ENCODE measurements at places on chromosomes 16 and 17.

- DNase-seq: no peak
These were observed 21.2 kb downstream of the CHMP6 start for GRCh38 chr17:81012574-81013447.

GRCh38 chr17:44230140-44230539 lies 10.7 kb upstream of the UBTF start:
- DNase-seq: no peak

DNA sequence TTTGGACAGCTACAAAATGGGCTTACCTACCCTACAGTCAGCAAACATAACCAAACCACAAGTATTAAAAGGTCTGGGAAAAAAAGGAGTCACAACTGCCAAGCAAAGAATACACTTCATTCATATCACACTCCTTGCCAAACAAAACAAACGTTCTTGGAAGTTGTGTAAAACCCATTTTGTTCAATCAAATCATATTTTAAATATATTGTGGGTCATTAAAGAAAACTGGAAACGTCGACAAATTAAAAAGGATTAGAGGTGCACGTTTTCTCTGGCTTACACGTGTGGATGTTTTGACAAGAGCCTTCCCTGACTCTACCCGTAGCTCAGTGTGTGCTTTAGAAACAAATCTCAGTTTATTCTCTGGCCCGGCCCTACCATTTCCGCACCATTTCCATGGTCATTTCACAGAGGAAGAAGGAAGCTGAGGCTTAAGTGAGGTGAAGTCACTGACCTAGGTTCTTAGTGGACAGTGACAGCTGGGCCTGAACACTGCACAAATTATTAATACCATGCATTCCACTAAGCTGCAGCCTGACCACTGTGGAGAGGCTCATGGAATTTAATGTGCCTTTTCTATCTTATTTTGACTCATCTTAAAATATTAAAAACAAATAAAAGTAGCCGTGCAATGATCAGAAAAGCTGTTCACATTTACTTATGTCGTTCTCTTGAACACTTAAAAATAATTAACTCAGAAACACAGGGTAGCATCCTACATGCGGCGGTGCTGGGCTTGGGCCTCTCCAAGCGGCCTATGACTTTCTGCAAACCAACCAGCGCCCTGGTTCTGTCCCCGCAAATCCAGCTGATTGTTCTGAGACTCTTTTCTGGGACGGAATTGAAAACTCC lies 968 bp downstream of the CEP112 start:
- DNase-seq: no peak

DNA sequence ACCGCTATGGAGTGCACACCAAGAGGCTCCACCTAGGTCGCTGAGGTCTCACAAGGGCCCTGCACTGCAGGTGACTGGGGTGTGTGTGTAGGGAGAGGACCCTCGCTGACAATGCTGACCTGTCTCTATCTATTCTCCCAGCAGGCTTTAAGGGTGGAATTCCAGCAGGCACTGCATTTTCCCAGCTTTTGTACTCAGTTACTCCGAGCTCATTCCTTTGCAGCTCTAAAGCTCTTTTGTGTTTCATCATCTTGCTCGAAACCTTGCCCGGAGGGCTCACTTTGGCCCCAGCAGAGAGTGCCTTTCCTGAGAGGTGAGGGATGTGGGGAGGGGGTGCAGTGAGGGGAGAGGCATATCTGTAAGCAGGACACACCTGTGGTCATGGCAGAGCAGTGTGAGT lies 39.3 kb downstream of the SMPD3 start:
- DNase-seq: no peak

DNA sequence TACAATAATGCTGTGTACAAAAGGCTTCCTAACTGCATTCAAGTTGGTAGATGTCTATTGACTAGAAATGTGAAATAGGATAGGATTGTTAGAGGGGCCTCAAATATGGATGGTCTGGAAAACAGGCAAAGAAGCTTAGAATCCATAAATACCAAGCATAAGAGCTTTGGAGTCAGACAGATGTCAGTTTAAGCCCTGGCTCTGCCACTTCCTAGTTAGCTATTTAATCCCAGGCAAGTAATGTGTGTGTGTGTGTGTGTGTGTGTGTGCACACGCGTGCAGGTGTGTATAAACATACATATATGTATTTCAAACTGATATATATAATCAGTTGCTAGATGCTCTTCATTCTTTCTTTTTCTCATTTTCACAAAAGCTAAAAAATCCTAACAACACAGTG lies 66.7 kb downstream of the MMD start:
- DNase-seq: no peak

GRCh38 chr16:20181416-20181815 lies 107.7 kb upstream of the GPR139 start:
- no peak for DNase-seq

DNA sequence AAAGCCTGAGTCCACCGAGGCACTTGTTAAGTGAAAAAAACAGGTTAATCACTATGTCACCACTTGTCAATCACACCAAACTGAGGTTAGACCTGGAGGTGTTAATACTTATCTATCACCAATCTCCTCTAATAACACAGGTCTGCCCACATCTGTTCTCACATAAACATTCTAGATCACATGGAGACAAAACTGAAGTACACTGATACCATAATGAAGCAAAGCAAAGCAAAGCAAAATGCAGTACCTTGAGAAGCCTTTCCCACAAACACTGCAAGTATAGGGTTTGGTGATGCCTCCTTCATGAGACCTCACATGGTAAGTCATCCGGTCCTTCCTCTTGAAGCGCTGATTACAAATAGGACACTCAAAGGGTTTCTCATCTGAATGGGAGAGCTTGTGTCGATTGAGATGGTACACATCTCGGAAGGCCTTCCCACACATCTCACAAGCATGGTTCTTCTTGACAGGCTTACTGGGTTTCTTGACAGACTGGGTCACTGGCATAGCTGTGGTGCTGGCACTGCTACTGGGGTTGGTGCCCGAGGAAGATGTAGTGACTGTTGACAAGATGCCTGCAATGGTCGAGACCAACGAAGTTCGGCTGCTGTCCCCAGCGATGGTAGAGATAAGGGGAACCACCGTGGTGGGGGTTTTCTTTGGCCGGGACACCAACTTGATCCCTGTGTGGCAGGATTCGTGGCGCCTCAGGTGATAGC lies 5.4 kb downstream of the VEZF1 start:
- no peak for DNase-seq

DNA sequence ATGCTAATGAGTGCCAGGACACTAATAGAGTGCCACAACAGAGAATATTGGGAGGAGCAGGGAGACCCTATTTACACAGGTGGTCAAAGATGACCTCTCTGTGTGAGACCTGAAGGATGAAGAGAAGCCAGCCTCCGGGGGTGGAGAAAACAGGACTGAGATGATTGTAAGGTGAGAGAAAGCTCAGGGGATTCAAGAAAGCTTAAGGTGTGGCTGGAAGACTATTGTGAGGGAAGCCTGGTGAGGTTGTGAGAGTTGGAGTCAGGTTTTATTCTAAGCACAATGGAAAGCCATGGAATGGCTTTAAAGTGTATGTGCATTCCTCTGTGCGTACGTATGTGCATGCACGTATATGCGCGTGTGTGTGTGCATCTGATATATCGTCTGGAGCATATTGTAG lies 10.4 kb upstream of the MARCHF10 start:
- no peak for DNase-seq

GRCh38 chr16:49604602-49605001 lies 231.0 kb downstream of the C16orf78 start:
- no peak for DNase-seq

DNA sequence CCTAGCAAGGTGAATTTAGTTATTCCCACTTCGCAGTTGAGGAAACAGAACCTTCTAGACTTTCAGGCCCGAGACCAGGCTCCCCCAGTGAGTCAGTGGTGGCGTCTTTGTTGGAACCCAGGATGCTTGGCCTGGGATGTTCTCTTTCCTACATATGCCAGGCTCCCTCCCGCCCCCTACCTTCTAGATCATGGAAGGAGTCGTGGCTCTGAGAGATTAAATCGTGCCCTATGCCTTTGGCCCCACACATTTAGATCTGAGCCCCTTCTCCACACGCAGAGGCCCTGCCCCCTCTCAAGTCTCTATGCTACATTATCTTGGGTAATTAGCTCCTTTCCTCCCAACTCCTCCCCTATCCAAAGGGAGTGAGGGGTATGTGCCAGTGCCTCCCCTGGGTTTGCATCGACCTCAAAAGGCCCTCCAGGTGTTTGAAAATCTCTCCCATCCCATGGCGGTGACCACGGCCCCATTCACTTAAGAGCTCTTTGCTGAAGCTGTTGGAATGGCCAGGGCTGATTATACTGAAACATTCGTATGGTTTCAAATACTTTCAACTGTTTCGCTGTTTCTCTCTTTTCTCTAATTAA lies 3.0 kb downstream of the NGFR start:
- DNase-seq: no peak

GRCh38 chr16:87166934-87167333 lies 150.3 kb downstream of the C16orf95 start:
- DNase-seq: no peak

DNA sequence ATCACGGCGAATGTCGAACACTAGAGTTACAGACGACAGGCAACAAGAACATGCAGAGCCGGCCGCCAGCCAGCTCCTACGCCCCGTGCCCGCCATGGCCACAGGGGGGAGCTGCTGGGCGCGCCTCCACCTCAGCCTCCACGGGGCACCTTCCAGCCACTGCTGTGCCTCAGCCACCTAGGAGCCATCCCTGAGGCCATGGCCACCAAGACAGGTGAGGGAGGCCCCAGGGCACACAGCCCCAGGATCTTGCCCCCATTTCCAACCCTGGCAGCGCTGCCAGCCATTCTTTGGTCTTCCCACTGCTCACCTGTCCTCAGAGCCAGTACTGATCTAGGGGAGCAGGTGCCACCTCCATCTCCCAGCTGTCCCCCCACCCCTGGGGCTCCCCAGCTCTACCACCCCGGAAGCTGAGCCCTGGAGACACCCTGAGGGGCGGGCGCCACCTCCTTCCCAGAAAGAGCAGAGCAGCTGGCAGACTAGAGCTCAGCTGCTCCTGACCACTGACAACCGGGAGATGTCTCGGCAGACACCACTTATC lies 11.8 kb downstream of the GNPTG start:
- peak; percentile 55 for DNase-seq

DNA sequence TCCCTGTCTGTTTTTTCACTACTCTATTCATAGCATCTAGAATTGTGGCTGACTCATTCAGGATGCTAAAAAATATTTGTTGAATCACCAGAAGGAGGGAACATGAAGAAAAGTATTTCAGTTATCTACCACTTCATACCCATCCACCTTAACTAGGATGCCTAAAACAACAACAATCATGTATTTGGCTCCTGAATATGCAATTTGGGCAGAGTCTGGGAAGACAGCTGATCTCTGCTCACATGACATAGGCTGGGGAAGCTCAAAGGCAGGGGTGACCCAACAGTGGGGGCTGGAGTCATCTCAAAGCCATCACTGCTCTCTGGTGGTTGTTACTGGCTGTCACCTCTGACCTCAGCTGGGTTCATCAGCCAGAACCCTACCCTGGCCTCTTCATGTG lies 80.1 kb upstream of the RPL38 start:
- DNase-seq: no peak

GRCh38 chr16:85900027-85900792 lies 1.2 kb downstream of the IRF8 start:
- no peak for DNase-seq

DNA sequence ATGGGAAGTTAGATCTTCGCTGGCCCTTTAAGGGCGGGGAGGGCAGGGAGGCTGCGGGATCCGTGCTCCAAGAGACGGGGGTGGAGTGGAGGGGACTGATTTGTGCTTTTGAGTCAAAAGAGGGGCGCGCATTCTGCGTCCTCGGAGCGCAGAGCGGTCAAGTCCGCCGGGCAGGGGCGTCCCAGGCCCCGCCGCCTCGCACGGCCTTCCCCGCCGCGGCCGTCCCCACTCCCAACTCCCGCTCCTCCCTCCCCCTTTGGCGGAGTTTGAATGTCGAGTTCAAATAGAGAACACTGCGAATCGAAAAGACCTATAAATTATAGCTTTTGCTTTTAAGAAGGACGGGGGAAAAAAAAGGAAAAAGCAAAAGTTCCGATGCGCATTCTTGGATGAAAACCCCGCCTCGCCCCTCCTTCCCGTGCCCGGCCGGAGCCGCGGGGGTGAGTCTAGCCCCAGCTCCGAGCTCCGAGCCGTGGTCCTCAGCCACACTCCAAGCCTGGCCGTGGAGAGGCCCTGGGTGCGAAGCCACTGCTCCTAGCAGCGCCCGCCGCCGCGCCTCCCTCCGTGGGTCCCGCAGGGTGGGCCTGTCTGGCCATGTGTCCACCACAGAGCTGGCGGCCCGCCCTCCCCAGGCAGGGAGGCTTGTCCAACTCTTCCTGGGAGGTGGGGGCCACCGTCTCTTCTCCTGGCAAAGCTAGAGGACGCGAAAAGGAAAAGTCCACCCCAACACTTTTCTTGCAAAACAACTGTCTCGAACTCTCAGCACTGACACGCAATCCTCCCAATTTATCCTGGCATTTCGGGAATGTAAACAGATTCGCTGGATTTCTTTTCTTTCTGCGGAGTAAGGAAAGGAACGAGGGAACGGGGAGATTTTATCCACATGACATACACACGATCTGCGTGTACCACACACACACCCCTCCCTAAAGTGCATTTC lies 3.6 kb downstream of the CBX8 start:
- no peak for DNase-seq

DNA sequence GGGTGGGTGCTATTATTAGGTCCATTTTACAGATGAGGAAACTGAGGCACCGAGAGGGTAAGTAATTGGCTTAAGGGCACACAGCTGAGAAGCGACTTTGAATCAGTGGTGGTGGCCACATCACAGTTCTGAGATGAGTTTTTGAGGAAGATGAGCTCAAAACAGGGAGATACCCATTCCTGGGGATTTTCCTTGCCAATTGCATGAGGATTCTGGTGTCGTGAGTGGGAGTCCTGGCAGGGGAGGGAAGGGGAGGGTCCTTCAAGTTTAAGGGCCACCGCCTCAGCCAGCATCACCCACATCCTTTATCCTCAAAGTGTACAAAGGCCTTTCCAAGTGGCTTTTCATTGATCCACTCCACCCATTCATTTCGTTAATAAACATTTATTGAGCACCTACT lies 45.3 kb downstream of the IL21R start:
- no peak for DNase-seq

DNA sequence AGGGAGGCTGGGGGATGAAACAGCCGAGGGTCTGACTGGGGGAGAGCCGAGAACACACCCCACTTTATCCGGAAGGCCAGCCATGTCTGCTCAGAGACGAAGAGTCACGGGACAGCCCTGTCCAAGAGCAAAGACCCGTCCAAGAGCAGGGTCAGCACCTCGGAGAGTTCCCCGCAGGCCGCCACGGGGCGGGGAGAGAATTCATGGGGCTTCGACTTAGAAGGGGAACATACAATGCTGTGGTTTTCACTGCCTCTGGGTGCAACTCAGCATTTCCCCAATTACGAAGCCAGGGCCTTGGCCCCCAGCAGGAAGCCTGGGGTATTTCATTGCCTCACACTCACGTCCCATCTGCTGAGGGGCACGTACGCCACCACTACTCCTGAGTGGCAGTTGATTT lies 59.3 kb downstream of the JPH3 start:
- DNase-seq: no peak

- DNase-seq: no peak
These were observed at the start of gene BICDL2 for GRCh38 chr16:3036726-3037315. BICDL2 (minus strand) TSS chr16:3036944; CDS start chr16:3035496, 1,448 bp downstream.

- DNase-seq: no peak
These were observed 242.7 kb downstream of the KATNIP start for GRCh38 chr16:27792486-27793248.

GRCh38 chr16:9061358-9061813 lies 30.1 kb upstream of the HAPSTR1 start:
- no peak for DNase-seq

Data from activated CD4-positive, alpha-beta T cell treated with anti-CD3 and anti-CD28 coated beads for 1 hour (primary cell).